ENCODE measurements at places on chromosomes 4 and X.

- ATAC-seq = no peak
These were observed 43.6 kb upstream of the KIT start for GRCh38 chr4:54614149-54614548.

DNA sequence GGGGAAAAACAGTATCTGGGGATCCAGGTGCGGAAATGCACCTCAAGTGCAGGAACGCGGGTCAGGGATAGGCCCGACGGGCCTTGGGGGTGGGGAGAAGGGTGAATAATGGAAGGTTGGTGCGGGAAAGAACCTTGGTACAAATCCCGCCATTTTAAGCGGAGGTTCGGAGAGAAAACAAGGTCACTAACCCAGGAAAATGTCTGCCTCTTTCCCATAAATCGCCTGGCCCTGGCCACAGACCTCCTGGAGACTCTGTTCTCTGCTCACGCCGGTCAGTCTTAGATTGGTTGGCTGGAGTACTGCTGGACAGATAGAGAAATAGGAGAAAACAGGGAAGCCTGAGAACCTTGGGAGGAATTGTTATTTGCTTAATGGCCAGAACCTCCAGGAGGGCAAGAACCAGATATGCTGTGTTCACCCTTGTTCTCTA is 897 bp upstream of the FBXL5 start:
- ATAC-seq = no peak

DNA sequence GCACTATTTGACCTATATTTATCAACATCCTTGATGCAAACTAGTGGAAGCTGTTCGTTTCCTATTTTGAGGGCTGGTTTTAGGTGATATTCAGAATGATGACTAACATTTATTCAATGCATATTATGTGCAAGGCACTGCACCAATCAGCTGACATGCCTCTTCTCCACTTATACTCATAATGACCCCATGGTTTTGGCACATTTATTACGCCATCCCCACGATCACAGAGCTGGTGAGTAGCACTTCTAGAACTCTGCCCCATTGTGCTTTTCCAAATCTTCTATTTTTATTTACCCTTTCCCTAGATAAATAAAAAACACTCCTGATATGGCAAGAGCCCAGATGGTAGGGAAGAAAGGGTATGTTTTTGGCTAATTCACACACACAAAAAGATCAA is 13.1 kb downstream of the SCML1 start:
- no peak for ATAC-seq

- no peak for ATAC-seq
These were observed 52.6 kb downstream of the PCYT1B start for GRCh38 chrX:24594501-24594900.

DNA sequence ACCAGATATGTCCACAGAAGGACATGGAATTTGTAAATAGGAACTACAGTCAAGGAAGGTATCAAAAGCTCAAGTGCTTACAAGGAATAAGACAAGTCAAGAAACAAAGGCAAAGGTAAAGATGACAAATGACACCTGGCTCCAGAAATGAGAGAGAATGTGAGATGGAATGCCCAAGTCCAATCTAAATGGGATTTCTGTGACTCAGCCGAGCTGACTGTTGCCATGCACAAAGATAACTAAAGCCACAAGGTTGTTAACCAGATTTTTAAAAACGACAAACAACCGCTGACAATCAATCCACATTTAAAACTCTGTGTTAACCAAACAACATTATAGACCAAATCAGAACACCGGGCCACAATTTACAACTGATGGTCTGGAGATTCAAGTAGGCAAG is 1.1 kb downstream of the NFXL1 start:
- ATAC-seq = peak; percentile 7

GRCh38 chr4:82798168-82799005 is at the start of gene SCD5:
Gene SCD5, minus strand, starts transcription at chr4:82798796. Its CDS starts 259 bp downstream, at chr4:82798537.
- peak; percentile 95 for ATAC-seq

DNA sequence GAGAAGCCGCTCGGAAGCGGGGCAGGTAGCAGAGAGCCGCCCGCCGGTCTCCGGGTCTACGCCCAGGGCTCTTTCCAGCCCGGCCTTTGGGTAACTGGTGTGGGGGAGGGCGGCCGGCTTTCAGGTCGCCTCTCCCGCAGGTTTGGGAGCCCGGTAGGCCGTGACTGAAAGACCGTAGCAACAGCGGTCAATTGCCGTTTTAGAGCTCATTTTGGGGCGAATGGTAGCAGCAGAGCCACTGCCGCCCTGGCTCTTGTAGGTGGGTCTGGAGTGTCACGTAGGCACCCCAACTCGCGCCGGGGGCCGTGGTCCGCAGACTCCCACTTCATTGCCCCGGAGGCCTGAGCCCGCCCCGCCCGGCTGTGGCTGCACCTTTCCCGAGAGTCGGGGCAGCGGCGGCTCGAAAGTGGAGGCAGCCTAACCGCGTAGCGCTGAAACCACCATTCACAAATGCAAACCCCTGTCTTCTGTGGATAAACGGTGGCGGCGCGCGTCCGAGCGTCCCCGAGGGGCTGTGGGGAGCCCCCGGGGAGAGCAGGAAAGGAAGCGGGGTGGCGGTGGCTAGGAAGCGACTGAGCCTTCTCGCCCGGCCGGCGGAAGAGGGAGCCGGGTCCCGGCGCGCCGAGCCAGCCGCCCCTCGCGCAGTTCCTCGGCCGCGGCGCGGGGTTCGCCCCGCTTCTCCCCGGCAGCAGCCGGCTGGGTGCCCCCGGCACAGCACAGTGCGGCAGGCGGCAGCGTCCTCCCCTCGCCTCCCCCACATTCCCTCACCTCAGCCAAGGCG is 2185.1 kb upstream of the TENM3 start:
- ATAC-seq = peak; percentile 71

DNA sequence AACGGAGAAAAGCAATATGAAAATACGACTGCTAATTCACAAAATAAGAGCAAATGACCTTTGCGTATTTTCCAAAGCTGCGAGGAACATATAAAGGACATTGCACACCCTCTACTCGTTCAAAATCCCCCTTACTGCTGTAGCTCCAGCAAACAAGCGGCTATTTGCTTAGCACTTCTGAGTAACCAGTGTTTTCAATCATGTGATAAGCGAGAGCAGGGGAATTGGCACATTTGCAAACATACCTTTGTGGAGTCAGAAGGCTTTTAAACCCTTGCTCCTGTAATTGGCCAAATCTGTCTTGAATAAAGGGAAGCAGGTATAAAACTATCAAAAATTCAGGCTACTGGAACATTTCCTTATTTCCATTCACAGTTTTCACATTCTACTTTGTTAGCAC is 610.2 kb downstream of the UBE2NL start:
- no peak for ATAC-seq

- no peak for ATAC-seq
These were observed 169.7 kb downstream of the FRMPD4 start for GRCh38 chrX:12307961-12308360.

- no peak for ATAC-seq
These were observed 718.7 kb upstream of the MAGEB2 start for GRCh38 chrX:29496636-29497180.

- no peak for ATAC-seq
These were observed 231.1 kb upstream of the ANXA3 start for GRCh38 chr4:78320349-78320935.

GRCh38 chrX:139828033-139828432 is 104.8 kb downstream of the ATP11C start:
- no peak for ATAC-seq

DNA sequence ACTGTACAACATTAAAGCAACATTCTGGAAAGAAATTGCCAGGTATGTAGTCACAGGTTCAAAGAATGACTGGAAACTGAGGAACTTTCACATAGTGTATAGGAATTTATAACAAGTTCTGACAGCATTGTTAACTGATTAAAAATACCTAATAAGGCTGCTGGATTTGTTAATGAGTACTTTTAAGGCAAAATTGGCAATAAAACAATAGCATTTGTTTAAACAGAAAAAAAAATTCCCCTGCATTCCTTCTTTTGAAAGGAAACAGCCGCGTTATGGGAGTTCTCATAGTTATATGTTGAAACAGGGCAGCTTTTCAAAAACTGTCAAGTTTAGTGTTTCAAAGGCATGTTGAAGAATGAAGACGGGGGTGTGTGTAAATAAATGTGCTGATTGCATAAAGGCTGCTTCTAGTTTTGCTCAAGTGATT is 282.5 kb upstream of the FAT1 start:
- ATAC-seq = no peak

- peak; percentile 98 for ATAC-seq
These were observed at the start of gene PRSS48 for GRCh38 chr4:151276787-151277562. Gene PRSS48, plus strand, starts transcription at chr4:151277161. Its CDS starts 12 bp downstream, at chr4:151277173.

GRCh38 chrX:131066237-131066636 is 8.1 kb downstream of the ARHGAP36 start:
- no peak for ATAC-seq

Measured in SK-N-SH treated with all-trans-retinoic acid at 6 μM for 48 hours (cell line).